Stimulated activated CD8-positive, alpha-beta memory T cell treated with anti-CD3 and anti-CD28 coated beads, Interleukin-2, amount 100 ng/mL, for 48 hours (primary cell): ENCODE measurements at places on chromosomes 12 and 14.

DNA sequence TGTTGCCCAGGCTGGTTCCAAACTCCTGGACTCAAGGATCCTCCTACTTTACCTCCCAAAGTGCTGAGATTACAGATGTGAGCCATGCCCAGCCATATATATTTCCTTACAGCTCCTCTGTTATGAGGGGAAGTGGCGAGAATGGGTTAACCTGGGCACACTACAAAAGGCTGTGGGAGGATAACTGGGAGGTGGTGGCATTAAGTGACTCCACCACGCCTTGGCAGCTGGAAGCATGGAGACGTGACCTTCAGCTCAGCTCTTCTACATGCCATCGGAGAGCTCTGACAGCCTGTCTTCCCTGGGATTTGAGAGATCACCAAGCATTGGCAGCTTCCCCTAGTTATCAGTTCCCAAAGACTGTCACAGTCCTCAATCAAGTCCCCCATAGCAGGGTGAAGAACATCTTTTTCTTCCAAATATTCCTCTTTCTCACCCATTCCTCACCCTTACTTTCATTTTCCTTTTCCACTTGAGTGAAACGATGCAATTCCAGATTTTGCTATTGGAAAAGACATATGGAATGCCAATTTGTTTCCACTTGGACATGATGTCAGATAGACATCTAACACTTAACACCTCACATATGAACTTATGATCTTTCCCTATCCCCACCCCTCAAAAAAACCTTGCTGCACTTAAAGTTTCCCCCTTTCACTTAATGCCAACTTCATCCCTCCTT is 48.5 kb downstream of the PHLDA1 start:
- no peak for DNase-seq

GRCh38 chr12:193261-193660 is 20.7 kb downstream of the SLC6A12 start:
- DNase-seq = no peak

- no peak for DNase-seq
Measured at GRCh38 chr12:86777325-86777724, 521.1 kb upstream of the MGAT4C start.

GRCh38 chr12:79911889-79912656 is 22.8 kb downstream of the PPP1R12A start:
- no peak for DNase-seq

- no peak for DNase-seq
Measured at GRCh38 chr12:49251357-49251756, 13.5 kb upstream of the TUBA1C start.

DNA sequence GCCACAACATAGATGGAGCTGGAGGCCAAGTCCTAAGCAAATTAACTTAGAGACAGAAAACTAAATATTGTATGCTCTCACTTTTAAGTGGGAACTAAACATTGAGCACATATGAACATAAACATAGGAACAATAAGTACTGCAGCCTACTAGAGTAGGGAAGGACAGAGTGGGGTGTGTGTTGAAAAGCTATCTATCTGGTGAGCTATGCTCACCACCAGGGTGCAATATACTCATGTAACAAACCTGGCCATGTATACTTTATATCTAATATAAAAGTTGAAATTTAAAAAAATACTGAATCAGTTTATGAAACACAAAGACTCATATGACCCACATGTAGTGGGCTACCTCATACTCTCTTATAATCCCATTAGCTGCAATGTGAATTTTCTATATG is 1305.0 kb downstream of the LRFN5 start:
- no peak for DNase-seq

GRCh38 chr12:63989301-63989845 is 144.9 kb downstream of the SRGAP1 start:
- no peak for DNase-seq
